ENCODE measurements at places on chromosomes 2 and 18.

GRCh38 chr18:384897-385296 is 115.6 kb downstream of the COLEC12 start:
- no peak for DNase-seq

DNA sequence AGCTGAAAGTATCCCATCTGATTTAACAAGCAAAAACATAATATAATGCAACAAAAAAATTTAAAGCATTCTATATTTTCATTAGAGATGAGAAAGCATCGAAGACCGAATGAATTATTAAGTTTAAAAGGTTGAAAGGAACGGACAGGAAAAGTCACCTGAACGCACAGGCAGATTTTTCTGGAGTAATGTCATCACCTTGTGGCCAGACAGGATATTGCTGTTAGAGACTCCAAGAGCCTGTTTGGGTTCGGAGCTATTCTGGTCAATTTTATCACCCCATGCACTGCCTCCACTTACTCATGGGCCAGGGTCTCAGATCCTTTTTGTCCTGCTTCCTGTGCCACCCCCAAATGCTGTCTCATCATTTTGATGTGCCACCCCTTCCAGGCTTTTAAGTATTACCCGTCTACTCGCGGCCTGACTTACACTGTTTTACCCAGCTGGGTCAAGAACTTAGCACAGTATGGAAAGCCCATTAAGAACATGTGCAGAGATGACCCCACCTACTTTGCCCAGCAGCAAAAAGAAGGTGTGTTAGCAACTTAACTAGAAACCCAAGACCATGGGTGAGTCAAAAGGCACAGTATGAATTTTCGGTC is 27.3 kb downstream of the GKN2 start:
- DNase-seq: peak; percentile 32

GRCh38 chr2:40286721-40287120 is 165.2 kb downstream of the SLC8A1 start:
- no peak for DNase-seq

DNA sequence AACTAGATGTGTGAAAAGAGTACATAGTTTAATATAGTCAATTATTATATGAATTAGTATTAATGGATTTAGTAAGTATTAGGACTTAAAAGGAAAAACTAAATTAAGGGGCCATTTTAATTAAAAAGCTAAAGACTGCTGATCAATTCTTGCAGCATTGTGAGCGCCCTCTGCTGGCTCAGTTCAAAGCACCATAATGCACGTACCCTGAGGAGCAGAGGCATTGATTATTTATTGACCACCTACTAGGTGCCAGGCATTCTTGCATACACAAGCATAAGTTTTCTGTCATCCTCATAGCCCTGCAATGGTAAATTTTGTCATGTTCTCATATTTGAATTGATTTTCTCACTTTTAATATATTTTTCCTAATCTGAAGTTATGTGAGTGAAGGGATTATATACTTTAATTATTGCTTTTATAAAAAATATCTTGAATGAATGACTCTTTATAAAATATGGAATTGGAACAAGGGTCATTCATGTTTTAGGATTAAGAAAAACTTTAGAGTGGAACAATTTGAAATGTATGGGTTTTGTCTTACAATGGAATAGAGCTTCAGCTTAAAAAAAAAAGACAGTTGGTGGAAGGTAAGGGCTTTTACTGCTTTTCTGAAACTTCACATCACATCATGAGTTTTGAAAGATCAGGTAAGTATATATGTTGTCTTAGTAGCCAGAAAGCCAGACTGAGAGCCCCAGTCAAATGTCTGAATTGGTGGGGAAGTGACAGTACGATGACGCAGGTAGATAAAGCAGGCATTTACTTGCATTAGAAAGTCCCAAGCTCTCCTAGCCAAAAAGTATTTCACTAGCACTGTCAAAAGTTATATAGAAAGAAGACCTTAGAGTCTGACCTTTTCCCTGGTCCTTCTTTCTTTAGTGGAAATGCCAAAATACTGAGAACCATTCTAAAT is 9.7 kb downstream of the ITGA4 start:
- DNase-seq: peak; percentile 62

DNA sequence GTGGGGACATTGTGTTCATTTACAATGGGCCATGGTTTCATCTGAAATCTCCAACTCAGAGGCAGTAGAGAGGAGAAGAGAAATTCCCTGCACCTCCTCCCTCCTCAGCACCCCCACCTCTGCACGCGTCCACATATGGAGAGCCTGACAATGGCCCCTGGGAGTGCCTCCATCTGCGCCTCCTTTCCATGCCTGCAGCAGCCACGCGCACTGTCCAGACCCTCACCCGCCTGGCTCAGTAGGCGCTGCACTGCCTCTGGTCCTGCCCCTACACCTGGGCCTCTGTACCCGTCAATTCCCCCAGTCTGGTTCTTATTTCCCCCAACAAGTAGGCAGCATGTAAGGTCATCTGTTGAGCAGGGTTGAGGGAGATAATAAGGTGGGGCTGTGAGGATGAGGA is 23.8 kb downstream of the MPHOSPH10 start:
- DNase-seq: no peak

GRCh38 chr18:74450626-74451025 is 6.5 kb downstream of the DIPK1C start:
- no peak for DNase-seq

DNA sequence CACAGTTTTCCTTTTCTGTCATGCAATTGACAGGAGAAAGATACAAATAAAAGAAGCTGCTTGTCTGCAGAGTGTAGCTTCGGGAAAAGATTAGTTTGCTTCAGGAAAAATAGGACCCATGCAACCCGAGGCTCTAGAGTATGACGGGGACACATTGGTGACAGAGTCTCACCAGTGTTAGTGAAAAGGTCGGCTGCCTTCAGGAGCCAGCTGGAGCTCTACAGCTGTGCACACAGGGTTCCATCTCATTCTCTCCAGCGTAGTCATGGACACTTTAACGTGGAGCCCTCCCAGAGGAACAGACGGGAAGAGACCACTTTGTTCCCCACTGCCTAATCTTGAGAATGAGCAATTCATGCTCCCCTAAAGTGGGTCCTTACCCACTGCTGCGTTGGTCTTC is 42.9 kb downstream of the FECH start:
- DNase-seq: no peak

DNA sequence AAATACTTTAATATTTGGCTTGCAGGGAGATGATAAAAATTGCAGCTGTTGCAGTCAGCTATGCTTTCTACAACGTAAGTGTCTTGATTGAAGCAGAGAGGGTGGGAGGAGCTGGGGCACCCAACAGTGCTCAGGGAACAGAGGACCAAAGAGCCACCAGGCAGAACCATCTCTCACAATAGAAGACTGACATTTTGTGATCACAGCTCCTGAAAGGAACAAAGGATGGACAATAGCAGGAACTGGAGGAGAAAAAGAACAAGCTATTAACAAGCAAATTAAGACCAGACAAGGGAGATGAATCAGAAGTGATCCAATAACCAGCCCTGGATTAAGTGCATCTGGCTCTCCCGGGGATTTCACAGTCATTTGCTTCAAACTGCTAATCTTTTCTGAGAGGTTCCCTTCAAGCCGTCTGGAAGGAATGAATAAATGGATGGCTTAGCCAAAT is 65.7 kb upstream of the SMAD2 start:
- no peak for DNase-seq

GRCh38 chr2:189113963-189114362 is 65.6 kb downstream of the COL5A2 start:
- no peak for DNase-seq

- DNase-seq: no peak
Observed at GRCh38 chr2:105129722-105130232, 91.9 kb downstream of the MRPS9 start.

DNA sequence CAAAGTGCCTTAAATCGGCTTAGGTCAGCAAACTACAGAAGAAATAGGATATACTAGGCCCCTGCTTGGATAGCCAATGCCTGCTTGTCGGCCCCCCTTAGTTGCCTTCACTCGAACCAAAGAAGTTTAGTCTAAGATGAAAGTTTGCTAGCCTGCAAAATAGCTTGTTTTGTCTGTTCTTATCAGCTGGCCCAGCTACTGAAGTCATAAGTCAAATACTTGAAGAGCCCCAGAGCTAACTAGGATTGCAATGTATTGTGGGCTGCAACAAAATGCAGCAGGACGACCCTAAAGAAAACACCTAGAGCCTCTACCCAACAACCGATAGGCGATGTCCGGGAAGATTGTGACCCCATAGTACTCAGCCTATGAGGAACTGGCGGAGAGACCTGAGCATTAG is 183.5 kb upstream of the HS6ST1 start:
- DNase-seq: no peak

GRCh38 chr2:173589604-173590275 is 235.1 kb downstream of the CDCA7 start:
- no peak for DNase-seq

- DNase-seq: no peak
Observed at GRCh38 chr18:40546875-40547274, 1408.2 kb upstream of the PIK3C3 start.

- no peak for DNase-seq
Observed at GRCh38 chr18:64474255-64474654, 325.4 kb upstream of the LINC00305 start.

DNA sequence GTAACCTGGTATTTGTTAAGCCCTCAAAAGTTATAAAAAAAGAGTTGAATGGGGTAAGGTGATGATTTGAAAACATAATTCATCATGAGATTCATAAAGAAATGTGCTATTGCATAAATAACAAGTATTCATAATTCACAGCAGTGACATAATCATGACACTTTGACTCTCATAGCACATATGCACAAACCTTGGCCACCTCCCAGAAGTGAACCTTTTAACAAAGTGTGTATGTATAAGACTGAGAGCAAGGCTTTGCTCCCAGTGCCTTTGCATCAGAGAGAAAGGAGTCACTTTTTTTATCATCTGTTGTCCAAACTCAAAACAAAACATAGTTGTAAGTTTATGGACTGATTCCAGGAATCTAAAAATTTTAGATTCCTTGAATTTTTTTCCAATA is 15.0 kb upstream of the HTR2B start:
- no peak for DNase-seq

GRCh38 chr2:5035057-5035488 is 657.1 kb upstream of the SOX11 start:
- DNase-seq: no peak

DNA sequence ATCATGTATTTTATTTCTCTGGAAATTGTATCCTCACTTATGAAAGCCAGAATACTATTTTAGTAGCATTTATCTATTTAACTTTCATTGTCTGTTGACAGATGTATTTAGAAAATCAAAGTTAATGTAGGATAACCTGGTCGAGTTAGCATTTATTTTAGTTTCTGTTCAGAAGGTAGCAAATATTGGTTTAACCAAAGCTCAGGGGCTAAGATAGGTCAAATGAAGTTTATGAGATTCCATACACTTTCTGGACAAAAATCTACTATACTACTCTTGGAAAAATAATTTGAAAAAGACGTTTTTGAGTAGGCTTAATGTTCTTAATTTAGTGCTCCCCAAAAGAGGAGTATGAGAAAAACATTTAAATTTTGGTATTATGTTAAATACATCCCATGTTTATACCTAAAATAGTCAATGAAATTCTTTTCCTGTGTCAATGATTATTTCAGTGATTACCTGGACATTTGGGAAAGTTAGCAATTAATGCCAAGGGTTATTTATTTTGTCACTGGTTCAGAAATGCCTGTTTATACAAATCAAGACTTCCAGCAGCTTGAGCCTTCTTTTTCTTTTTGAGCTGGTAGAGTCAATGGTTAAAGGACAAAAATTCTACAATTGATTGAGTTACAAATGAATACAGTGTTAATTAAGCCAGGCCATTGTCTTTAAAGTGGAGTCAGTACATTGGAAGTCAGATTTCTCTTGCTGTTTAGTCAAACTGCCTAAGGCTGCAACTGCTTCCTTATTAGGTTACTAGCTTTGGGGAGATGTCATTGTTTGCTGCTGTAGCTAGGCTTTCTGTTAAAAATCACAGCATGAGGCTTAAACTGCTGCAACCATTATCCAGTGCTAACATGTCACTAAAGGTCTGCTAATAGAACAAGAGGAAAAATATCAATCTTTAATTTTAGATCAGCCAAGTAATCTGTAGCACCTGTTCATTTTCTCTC is 182.3 kb downstream of the CAMKMT start:
- DNase-seq: no peak

DNA sequence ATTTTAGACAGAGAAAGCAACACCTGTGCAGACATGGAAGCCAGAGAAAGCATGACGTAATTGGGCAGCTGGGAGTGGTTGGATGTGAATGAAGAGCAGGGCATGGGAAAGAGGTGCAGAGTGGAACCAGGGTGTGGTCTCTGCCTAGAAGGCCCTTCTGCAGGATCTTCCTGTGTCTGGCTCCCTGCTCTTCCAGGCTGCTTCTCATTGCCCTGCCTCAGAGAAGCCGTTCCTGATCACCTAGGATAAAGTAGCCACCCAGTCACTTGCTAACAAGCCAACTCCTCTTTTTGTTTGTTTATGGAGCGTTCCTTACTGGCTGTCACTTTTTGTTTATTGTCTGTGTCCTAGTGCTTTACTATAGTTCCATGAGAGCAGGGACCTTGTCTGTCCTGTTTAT is 28.5 kb downstream of the GALNT1 start:
- DNase-seq: no peak

DNA sequence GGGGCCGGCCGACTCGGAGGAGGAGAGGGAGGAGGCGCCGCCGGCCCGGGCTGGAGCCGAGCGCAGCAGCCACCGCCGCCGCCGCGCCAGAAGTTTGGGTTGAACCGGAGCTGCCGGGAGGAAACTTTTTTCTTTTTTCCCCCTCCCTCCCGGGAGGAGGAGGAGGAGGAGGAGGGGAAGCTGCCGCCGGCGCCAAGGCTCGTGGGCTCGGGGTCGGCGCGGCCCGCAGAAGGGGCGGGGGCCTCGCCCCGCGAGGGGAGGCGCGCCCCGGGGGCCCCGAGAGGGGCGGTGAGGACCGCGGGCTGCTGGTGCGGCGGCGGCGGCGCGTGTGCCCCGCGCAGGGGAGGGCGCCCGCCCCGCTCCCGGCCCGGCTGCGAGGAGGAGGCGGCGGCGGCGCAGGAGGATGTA is 316 bp downstream of the CRIM1 start:
- DNase-seq: no peak

DNA sequence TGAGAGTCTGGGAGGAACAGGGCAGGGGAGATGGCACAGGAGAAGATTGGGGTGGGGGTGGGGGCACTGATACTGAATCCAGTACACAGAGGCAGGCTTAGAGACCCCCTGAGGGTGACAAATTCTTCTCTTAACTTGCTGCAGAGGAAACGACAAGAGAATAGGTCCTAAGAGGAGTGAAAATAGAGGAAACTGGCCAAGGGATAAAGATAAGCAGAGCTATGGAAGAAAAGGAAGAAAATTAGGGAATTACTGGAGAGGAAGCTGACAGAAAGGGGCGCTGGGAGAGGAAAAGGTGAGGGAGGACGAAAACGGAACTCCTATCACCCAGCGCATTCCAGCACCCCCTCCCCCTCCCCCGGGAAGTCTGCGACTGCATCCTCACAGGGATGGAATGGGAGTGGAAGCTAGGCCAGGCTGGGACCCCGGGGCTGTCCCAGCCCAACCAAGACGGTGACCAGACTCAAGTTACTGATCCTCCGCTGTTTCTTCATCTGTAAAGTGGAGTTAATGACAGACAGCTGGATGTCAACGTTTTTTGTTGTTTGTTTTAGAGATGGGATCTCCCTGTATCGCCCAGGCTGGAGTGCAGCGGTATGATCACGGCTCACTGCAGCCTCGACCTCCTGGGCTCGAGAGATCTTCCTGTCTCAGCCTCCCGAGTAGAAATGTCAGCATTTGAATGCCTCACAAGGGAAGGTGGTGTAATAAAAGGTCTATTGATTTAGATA is 2.6 kb upstream of the EMX1 start:
- no peak for DNase-seq

Data from activated gamma-delta T cell treated with anti-CD3 and anti-CD28 coated beads, Interleukin-2, amount 50 U/mL, for 16 hours (primary cell).